ENCODE measurements at places on chromosomes 13 and 19.

- DNase-seq, result no peak
Observed at GRCh38 chr19:9958379-9958821, 22.1 kb upstream of the OLFM2 start.

- DNase-seq, result no peak
Observed at GRCh38 chr19:33678796-33679585, 57.2 kb downstream of the CHST8 start.

DNA sequence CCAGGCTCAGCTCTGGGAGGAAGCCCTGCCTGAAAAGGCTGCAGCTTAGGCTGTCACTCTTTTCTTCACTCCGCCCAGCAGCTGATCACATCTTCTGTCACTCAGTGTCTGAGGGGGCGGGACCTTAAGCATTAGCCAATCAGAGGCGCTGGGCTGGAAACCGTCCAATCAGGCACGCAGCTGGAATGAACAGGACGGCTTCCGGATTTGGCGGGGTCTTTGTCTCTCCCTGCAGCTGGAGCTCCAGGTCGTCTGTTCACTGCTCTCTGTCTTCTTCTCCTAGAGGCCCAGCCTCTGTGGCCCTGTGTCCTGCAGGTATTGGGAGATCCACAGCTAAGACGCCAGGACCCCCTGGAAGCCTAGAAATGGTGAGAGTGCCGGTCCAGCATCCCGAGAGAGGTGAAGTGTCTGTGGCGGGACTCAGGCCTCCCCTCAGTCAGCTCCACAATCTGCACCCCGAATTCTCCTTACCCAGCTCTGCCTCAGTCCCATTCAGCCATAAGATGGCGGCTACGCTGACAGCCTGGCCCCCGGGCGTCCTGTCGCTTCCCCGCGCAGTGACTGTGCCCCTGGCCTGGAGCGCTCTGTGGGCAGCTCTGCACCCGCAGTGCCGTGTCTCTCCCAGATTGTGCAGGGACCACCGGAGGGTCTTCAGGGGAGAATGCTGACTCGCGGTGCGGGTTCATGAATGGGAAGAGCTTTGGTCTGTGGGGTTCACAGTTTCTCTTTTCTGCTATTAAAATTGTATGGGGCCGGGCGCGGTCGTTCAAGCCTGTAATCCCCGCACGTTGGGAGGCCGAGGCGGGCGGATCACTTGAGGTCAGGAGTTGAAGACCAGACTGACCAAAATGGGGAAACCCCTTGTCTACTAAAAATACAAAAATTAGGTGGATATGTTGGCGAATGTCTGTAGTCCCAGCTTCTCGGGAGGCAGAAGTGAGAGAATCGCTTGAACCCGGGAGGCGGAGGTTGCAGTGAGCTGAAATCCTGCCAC is at the start of gene ZNF66:
ZNF66 (plus strand) TSS at position 222 of the 994 bp plus-strand sequence; CDS start at position 366, 144 bp downstream.
- peak; percentile 86 for DNase-seq

DNA sequence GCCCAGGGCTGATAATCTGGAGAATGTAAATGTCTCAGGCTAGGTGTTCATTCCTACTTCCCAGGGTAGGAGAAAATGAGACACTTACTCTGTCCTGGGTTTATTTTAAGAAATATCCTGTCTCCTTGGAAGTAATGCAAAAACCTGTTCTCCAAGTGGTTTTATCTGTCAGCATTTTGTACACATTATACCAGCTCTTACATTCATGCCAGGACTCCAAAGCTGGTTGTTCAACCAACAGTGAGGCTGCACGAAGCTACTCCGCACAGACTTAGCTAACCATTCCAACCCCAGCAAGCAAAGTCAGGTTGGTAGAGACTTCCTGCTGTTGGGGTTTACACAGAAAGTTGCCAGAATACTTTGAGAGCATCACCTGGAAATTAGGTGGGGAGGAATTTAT is 55.6 kb downstream of the SLC7A1 start:
- no peak for DNase-seq

- DNase-seq, result no peak
Observed at GRCh38 chr13:59178344-59178743, 985.4 kb downstream of the DIAPH3 start.

DNA sequence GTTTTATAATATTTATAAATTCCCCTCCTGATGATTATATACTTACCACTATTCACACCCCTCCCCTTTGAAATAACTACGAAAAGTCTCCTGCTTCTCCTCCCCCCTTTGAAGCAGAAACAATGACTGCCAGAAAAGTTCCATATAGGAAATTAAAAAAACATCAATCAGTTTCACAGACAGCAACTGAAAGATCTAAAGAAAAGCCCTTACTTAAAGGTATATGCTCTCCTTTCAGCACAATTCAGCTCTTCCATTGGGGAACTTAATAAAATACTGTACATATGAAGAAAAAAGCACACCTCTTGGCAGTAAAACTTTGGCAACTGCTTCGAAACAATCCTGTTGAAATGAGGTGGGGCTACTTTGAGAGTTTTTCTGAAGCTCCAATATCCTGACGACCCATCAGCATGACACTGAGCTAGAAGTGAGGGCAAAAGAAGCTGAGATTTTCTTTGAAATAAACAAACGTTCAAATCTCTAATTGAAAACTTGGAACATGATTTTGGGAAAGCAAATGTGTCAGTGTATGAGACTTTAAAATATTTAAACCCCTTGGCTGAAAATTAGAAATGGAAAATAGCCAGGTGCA is 147.6 kb upstream of the RXFP2 start:
- no peak for DNase-seq

GRCh38 chr13:32669030-32669646 is 82.9 kb downstream of the PDS5B start:
- DNase-seq, result no peak

GRCh38 chr13:36124236-36124822 is 6.9 kb downstream of the DCLK1 start:
- no peak for DNase-seq

GRCh38 chr13:80399340-80400163 is 58.6 kb upstream of the SPRY2 start:
- no peak for DNase-seq

DNA sequence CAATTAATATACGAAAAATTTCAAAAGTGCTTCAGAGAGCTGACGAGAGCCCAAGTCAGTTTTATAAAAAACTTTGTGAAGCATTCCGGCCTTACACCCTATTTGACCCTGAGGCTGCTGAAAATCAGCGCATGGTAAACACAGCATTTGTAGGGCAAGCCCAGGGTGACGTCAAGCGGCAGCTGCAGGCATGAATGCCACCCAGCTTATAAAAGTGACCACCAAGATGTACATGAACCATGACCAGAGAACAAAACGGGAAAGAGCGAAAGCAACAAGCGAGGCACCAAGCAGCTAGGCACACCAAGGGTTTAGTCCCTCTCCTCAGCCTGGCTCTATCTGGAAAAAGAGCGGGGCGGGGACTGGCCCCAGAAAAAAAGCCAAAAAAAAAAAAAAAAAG is 6.0 kb downstream of the SIGLEC11 start:
- DNase-seq, result no peak

- DNase-seq, result no peak
Observed at GRCh38 chr19:53875602-53876325, 6.2 kb upstream of the PRKCG start.

DNA sequence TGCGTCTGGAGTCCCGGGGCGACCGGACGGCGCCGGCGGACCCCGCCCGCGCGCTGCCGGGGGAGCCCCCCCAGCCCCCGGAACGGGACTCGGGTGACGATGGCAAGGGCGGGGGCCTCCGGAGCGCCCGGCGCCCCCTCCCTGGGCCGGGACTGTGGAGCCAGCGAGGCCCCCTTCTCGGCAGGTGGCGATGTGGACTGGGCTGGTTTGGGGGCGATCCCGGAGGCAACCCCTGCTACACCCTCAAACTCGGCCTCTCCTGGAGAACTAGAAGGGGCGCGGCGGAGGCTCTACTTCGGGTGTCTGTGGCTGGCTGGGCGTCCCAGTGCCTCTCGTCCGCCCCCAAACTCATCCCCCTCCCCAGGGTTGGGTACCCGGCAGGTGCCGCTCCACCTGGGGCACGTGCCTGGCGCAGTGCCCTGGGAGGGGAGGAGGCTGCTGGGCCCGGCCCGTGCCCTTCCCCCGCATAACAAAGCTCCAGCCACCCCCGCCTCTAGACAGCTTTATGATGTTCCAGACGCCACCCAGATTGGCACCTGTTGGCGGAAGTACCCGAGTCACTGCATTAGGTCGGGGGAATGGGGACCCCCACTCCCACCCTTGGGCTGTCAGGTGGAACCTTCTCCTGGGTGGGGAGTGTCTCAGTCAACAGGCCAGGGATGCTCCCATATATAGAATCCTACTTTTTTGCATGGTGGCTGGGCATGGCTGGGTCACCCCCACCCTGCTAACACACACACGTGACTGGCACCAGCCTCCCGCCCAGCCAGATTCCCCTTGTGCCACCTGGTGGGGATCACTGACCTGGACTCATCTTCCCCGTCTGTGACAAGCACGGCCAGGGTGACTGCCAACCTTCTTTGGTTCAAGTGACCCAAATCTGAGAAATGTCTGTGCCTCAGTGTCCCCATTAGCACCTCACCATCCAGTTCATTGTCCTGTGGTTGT is 722 bp downstream of the PKN1 start:
- no peak for DNase-seq

DNA sequence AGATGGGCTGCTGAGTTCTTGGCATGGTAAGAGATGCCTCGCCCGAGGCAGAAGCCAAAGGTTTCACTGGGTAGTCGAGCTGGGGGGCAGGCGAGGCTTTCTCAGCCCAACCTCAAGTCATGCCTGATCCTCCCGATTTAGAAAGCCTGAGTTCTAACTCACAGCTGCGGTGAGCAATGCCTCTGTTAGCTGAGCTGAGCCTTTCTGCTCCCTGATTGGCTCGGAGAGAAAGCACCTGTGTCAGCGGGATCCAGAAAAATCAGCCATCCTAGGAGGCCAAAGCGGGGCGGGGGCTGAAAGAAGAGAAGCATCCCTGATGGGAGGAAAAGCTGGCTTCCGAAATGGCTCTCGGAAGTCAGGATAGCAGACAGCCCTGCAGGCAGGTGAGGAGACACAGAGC is 44.7 kb downstream of the CACNA1A start:
- no peak for DNase-seq

GRCh38 chr13:98364647-98365046 is 187.6 kb upstream of the RNF113B start:
- no peak for DNase-seq

DNA sequence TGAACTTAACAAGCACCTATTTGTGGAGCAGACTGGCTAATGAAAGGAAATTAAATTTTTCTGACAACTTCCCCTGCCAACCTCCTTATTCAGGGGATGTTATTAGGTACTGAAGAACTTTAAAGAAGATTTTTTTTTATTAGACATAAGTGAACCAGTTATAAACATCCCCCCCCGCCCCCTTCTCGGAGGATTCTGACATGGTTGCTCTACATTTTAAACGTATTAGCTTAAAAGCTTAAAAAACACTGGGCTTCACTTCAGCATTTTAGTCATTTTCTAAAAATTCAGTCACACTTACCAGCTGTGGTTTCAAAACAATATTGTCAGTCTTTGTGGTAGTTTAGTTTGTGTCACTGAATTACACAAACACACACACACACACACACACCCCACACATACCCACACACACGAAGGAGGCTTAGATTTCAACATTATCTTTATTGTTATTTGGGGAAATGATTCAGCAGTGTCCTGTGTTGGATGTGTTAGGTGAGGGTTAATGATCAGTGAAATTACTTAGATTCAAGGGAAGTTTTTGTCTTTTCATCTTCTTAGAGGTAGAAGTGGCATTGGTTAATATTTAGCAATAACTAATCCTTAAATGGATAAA is 145.7 kb downstream of the PCCA start:
- no peak for DNase-seq

- no peak for DNase-seq
Observed at GRCh38 chr13:80217614-80218456, 123.1 kb downstream of the SPRY2 start.

DNA sequence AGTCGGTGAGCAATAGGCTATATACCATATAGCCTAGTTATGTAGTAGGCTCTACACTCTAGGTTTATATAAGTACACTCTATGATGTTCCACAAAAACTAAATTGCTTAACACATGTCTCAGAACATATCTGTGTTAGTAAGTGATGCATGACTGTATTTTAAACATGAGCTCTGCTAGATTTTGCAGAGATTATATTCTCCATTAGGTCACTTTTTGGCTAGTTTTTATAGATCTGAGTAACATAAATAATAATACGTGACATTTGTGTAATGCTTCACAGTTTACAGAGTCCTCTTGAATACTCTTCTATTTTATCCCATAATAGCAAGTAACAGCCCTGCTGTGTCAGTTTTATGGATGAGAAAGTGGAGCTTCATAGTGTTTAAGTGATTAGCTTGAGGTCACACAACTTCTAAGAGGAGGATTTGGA is 47.8 kb downstream of the NDFIP2 start:
- no peak for DNase-seq

GRCh38 chr19:29781386-29782259 is 30.2 kb upstream of the CCNE1 start:
- no peak for DNase-seq

DNA sequence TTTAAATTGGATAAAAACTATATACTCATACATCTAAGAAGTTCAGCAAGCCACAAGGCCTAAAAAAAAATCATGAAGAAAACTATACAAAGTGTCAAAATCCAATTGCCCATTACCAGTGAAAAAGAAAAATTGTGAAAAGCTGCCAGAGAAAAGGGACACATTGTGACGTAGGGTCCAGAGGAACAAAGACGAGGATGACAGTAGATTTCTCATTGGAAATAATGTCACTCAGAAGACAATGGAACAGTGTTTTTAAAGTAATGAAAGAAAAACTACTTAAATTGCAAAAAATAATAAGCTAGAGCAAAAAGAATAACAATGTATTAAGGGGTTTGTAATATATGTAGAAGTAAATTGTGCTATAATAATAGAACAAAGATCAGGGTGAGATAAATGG is 195.2 kb downstream of the EFNB2 start:
- DNase-seq, result no peak

GRCh38 chr13:59631271-59631670 is 532.5 kb downstream of the DIAPH3 start:
- no peak for DNase-seq

DNA sequence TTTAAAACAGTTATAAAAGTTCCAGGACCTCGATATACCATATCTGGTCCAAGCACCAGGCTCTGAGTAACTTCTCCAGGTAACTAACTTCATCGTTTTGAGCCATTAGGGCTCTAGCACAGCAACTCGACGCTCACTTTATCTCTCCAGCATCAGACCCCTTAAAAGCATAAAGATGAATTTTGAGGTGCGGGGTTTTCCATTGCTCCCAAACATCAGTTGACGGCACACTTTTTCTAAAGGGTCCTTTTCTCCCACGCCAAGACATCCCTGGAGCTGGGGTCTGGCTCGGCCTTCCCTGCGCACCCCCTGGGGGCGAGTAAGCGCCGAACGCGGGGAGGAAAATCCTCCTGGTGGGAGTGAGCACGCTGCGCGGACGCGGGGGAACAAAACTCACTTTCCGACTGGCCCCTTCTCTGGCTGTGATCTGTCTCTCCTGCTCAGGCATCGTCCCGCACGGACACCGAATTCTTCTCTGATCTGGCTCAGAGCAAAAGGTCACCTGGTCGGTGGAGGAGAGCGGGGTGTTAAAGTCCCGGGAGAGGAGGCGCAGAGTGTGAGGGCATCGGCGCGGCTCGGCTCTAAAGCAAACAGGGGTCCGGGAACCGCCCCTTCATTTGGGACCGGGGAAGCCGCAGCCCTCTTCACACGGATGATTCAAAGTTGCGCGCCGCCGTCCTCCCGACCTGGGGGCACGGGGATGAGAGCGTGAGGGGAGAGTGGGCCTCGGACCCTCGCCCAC is at the start of gene ATP7B:
ATP7B (minus strand) TSS at position 561 of the 742 bp plus-strand sequence; CDS start at position 448, 113 bp downstream.
- DNase-seq, result peak; percentile 3

Data from stimulated activated CD8-positive, alpha-beta memory T cell treated with anti-CD3 and anti-CD28 coated beads, Interleukin-4, amount 100 ng/mL, for 4 hours (primary cell).